ENCODE measurements at places on chromosomes 16 and 17. TPM values are rescaled to one million over a fixed set of nuclear protein-coding genes. Genes with fewer than 3 reads are reported as not detected.

ANTKMT gene
- 65.0 TPM for polyA plus RNA-seq

UTS2R gene
- polyA plus RNA-seq: not detected

TP53TG3D gene
- not detected for polyA plus RNA-seq

TAT gene
- polyA plus RNA-seq: not detected

ABI3 gene
- 9.5 TPM for polyA plus RNA-seq

DPEP3 gene
- not detected for polyA plus RNA-seq

KRTAP1-1 gene
- not detected for polyA plus RNA-seq

SLC16A13 gene
- 0.56 TPM for polyA plus RNA-seq

All from stomach (tissue), 19 donors.